ENCODE measurements at places on chromosomes 2 and 18.

DNA sequence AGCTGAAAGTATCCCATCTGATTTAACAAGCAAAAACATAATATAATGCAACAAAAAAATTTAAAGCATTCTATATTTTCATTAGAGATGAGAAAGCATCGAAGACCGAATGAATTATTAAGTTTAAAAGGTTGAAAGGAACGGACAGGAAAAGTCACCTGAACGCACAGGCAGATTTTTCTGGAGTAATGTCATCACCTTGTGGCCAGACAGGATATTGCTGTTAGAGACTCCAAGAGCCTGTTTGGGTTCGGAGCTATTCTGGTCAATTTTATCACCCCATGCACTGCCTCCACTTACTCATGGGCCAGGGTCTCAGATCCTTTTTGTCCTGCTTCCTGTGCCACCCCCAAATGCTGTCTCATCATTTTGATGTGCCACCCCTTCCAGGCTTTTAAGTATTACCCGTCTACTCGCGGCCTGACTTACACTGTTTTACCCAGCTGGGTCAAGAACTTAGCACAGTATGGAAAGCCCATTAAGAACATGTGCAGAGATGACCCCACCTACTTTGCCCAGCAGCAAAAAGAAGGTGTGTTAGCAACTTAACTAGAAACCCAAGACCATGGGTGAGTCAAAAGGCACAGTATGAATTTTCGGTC is 27.3 kb downstream of the GKN2 start:
- peak; percentile 43 for DNase-seq

GRCh38 chr18:60675801-60676200 is 303.2 kb upstream of the MC4R start:
- DNase-seq: no peak

GRCh38 chr18:23990474-23991410 is 23.8 kb upstream of the TTC39C start:
- no peak for DNase-seq

DNA sequence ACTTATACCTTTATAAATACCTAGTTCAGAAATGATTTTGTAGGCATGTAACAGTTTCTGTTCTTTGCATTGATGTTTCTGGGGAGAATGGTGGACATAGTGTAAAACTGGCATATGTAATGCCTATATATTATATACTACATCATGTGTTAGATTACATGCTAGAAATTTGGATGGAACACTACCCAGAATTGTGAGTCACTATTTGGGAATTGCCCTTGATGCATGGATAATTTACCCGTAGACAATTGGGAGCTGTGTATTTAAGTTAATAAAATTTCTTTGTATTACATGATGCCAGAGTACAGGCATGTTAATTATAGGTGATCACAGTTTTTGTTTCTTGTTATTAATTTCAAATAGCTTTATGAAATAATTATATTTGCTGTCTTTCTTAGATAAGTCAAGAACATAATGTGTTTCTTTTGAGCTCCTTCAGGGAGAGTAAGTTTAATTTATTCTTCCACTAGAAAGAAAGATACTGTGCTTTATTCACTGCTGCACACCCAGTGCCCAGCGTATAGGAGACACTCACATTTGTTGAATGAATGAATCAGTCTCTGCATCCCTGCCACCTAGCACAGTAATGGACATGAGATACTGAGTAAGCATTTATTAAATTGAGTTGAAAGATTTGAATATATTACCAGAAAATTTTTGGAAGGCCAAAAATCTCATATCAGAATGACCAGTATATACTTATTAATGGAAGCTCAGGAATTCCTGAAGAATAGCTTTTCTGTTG is 16.9 kb downstream of the ACSL3 start:
- DNase-seq: no peak

DNA sequence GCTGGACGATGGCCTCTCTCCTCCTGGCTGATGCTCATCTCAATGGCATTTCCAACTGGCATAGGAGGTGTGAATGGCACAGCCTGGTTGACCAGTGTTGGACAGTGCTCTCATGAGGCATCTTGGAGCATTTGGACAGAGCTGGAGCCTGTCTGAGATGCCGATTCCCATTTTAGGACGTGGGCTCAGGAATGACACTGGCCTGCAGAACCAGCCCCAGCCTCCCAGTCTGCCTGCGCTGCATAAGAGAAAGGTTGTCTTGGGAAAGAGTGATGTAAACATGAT is 118.2 kb upstream of the COPS8 start:
- no peak for DNase-seq

DNA sequence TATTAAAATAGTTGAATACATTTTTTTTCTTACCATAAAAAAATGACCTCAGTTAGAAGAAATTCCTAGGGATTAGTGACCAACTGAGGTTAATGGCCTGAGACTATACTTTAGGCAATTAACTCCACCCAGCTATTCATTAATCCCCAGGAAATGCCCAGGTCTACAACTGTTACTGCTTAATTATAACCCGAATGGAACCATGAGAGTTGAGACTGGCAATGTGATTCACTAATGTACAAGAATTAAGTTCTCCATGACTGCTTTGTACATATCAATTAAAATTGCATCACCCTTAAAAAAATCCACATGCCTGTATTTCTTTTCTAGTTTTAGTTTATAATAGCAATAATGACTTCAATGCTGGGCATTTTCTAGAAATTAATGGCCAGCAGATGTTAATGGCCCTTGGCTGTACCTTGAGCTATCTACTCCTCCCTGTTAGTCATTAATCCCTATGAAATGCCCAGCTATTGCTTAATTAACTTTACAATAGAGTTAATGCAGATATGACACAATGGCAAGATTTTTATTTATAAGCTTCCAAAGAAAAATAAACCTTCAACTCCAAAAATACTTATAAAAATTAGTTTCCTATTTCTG is 44.1 kb downstream of the ERBB4 start:
- no peak for DNase-seq

GRCh38 chr2:49028101-49028500 is 126.2 kb downstream of the FSHR start:
- DNase-seq: no peak

- DNase-seq: no peak
Measured at GRCh38 chr2:85712849-85713612, 18.9 kb downstream of the GNLY start.

- DNase-seq: no peak
Measured at GRCh38 chr18:666177-666576, 8.7 kb downstream of the TYMS start.

- DNase-seq: no peak
Measured at GRCh38 chr2:155842103-155842502, 490.4 kb downstream of the NR4A2 start.

- DNase-seq: no peak
Measured at GRCh38 chr2:127637236-127637630, 8.7 kb upstream of the GPR17 start.

- no peak for DNase-seq
Measured at GRCh38 chr18:41828137-41828536, 126.9 kb upstream of the PIK3C3 start.

DNA sequence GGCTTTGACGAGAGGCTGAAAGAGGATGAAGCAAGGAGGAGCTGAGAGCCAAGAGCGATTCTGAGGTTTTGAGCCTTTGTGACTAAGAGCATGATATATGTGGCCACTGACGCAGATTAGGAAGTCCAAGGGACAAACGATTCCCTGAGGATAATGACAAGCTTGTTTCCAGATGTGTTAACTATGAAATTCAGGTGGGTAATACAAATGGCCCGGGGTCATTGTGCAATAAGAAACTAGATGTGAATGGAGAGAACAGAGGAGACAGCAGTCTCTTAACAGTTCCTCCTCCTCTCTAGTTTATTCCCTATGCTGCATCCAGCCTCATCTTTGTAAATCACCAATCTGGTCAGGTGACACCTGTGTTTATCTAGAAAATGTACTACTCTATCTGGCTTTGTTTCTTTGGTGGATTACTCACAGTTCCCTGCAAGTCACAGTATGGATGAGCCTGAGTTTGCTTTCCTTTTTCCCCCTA is 84.2 kb downstream of the SOCS6 start:
- DNase-seq: no peak

GRCh38 chr18:57803103-57803969 is at the start of gene ATP8B1:
TSS of gene ATP8B1 (minus strand) at chr18:57803315. CDS start at chr18:57731807, 71,508 bp downstream.
- peak; percentile 79 for DNase-seq

DNA sequence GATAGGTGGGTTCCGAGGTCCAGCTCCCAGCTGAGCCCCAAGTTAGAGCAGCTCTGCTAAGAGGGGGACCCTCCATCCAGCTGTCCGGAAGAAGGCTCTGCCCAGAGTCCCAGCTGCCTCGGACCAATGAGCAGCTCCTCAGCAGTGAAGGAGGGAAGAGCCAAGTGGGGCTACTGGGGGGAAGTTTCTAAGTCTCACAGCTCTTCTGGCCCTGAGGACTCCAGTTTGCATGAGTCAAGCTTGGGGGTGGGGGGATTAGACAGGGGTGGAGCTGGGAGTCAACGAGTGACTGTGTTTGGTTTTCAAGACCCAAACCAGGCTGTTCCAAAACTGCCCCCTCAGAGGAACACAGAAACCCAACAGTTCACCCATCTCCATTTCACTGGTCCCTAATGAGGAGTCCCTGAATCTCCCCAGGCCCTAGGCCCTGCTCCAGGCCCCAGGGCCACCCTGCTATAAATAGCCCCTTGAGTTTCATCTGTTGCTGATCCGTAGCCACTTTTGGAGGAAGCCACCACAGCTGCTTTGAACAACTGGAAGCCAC is 100.9 kb downstream of the TNS1 start:
- no peak for DNase-seq

DNA sequence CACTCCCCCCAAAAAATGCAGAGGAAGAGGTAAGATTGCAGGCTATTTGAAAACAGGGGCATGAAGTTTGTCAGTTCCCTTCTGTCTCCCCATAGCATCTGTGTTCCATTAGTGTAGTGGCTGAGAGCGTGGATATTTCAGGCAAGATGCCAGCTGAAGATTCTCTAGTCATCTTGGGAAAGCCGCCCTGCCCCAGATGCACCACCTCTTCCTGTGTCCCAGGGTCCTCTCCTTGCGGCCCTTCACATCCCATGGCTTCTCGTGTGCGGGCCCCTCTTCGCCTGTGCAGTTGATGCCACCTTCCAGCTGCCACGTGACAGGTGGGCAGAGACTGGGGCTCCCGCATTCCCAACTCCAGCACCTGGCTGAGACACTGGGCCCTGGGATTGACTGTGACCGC is 16.1 kb downstream of the TMEM127 start:
- DNase-seq: no peak

- peak; percentile 57 for DNase-seq
Measured at GRCh38 chr2:129765678-129766351, 213.7 kb upstream of the RAB6C start.

- no peak for DNase-seq
Measured at GRCh38 chr2:171225302-171225980, 64.7 kb upstream of the TLK1 start.

GRCh38 chr2:70715071-70715985 is 52.7 kb downstream of the ADD2 start:
- DNase-seq: peak; percentile 51

DNA sequence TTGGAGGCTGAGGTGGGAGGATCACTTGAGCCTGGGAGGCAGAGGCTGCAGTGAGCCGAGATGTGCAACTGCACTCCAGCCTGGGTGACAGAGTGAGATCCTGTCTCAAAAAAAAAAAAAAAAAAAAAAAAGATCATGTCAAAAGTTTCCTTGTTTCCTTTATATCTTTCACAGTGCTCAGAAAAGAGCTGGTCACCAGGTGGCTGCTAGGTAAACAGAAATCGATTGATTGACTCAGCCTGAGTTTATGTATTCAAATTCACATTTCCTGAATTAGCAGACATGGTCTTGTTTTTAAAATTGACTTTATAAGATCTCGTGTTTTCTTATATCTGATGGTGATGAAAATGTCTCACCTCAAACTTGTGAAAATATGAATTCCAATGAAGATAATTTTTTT is 261.8 kb upstream of the FANCL start:
- DNase-seq: no peak

GRCh38 chr2:137928547-137929518 is 35.4 kb upstream of the HNMT start:
- no peak for DNase-seq

DNA sequence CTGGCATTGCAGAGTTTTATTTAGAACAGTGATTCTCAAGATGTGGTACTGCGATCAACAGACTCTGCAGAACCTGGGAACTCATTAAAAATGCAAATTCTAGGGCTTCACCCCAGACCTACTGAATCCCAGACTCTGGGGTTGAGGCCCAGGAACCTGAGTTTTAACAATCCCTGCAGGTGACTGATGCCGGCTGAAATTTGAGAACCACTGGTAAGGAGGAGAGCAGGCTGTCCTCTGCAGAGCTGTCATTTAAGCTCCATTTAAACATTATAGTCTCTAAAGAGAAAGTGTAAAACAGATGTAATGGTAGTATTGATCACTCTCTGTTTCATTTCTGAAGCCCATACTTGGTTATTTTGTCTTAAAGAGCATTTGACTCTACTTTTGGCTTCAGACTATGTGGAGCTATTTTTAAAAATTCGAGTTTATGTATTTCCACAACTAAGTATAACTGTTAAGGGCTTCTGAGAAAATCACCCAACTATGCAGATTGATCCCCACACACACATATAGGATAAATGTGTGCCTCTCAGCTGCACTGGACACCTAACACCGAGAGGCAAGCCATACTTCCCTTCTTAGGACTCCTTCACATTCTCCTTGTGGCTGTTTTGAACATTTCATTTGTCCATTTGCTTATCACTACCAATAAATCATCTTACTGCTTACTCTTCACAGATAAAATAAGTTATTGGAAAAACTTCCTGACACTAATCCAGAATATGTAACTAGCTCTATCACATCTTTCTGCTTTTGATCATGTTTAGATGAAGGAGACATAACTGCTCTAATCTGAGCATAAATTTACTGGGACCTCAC is 487.5 kb downstream of the DLGAP1 start:
- DNase-seq: no peak

DNA sequence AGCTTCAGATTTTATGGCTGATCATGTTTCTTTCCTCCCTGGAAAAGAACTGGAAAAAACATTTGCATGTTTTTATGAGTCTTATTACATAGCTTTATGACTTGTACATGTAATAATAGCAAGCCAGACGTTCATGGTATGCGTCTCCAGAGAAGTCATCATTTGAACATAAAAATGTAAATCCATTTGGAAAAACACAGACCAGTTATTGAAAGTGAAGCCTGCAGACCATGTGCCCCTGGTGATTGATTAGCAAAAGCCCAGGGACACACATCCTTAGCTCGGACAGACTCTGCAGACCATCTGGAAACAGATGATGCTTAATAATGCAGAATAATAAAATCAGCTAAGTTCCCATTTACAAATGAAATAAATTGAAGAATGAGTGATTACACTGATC is 283.1 kb downstream of the TDRD15 start:
- DNase-seq: no peak

- no peak for DNase-seq
Measured at GRCh38 chr18:43393174-43393573, 115.9 kb upstream of the SYT4 start.

DNA sequence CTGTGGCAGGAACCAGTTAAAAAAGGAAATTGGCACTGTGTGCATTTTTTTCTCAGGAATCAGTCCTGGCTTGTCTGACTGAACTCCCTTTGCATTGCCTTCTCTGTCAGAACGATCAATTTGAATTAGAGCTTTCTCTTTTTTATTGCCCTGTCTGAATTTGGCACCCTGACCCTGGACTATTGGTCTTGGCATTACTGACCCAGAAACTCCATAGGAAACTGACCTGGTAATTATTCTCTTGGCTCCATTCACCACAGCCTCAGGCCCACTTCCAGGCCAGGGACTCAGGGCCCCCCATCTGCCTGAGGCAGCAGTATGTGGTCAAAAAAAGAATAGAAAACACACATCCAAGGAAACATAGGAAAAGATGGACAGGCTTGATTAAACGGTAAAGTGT is 32.0 kb upstream of the CCDC88A start:
- DNase-seq: peak; percentile 11
